ENCODE measurements at places on chromosomes 3 and 15.

DNA sequence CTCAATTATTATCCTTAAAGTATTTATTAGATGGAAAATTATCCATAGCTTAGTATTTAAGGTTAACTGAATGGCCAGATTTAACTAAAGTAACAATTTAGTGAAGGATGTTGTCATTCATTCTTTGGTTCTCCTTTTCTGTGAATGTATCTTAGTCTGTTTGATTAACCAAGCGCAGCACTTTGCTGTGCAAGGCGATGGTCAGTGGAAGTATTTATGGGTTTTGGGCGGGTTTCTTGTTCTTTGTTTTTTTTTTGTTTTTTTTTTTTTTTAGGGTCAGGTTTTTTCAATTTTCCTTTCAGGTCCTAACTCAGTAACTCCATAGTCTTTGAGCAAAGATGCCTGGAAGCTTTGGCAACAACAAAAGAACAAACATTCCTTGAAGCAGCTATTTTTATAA, 328.8 kb downstream of the PTPRG start:
- DNase-seq = no peak

DNA sequence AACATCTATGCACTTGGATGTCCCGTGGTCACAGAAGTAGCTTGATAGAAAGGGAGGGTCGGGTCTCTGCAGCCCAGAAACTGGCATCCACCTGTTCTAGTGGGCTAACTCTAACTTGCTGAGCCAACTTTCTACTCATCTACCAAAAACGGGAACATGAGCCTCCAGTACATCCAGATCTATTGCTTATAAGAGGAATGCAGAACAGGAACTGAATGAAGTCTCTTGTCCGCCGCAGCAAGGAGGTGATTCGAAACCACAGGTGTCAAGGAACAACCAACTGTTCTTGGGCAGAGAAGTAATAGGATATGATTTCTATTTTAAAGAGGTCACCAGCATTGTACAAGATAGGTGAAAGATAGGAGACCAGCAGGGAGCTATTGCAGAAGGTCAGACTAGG, 17.9 kb downstream of the TERC start:
- DNase-seq = no peak

DNA sequence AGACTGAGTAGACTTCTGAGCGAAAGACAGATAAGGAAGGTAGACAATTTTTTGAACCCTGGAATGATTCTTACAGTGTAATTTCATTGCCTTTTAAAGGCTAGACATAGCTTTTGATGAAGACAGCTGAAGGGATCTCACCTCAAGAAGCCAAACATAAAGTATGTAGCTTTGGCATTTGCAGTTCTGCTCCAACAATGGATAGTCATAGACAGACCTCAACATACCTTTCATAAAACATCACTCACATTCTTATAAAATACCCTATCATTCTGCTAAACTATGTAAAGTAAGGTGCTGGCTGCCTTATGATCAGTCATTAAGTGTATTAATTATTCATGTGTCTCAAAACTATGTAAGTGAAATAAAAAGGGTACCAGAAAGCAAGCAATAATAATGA, 70.0 kb downstream of the UBE3A start:
- no peak for DNase-seq

DNA sequence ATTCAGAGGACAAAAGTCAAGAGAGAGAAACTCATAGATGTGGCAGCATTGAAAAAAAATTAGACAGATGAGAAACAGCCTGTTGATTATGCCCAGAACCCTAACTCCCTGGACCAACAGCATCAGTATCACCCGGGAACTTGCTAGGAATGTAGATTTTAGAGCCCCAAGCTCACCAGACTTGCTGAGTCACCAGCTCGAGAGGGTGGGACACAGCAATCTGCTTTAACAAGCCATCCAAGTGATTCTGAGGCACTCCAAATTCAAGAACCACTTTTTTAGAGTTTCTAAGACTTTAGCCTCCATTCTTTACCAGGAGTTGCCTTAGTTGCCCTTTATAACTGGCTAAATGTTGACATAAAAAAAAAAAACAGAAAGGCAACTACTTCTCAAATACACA, 70.9 kb downstream of the CGGBP1 start:
- DNase-seq = no peak

GRCh38 chr15:26518885-26519284, 254.0 kb downstream of the GABRB3 start:
- DNase-seq = no peak

All from stimulated activated CD4-positive, alpha-beta T cell treated with anti-CD3 and anti-CD28 coated beads, TNF-alpha, amount 100 ng/mL, for 24 hours (primary cell).